ENCODE measurements at places on chromosomes 5 and 9. TPM values are rescaled to one million over a fixed set of nuclear protein-coding genes. Genes with fewer than 3 reads are reported as not detected.

MEIKIN gene
- total RNA-seq: not detected

HSD17B3 gene
- not detected for total RNA-seq

PTPRD gene
- total RNA-seq: 6.9 TPM

ADGRD2 gene
- not detected for total RNA-seq

FRRS1L gene
- 0.09 TPM for total RNA-seq

SLC6A3 gene
- not detected for total RNA-seq

PCDH1 gene
- total RNA-seq: 0.55 TPM

PRLR gene
- 0.18 TPM for total RNA-seq

GDA gene
- not detected for total RNA-seq

NELFB gene
- total RNA-seq: 47.7 TPM

NHP2 gene
- total RNA-seq: 95.0 TPM

ASS1 gene
- 329 TPM for total RNA-seq

PDGFRB gene
- 121 TPM for total RNA-seq

SOHLH1 gene
- total RNA-seq: not detected

MROH2B gene
- total RNA-seq: not detected

OR1J2 gene
- 0.14 TPM for total RNA-seq

KCNN2 gene
- total RNA-seq: 0.43 TPM

ARL14EPL gene
- total RNA-seq: 0.18 TPM

ST6GALNAC4 gene
- 21.2 TPM for total RNA-seq

MAP1B gene
- 29.7 TPM for total RNA-seq
